ENCODE measurements at places on chromosomes 5 and 9.

DNA sequence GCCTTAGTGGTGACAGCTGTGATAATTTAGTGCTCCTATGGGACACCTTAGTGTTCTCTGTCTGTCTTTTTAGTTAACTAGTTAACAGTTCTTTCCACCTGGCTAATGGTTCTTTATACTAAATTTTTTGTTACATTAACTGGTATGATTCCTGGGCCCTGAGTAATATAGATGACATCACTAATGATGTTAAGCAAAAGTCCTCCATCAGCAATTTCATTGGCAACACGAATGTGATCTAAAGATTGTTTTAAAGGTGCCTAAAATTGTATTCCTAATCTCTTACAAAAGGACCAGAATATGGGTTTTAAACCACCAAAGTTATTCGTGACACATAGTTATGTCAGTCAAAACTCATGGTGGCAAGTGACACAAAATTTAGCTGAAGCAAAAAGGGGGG, 235.3 kb downstream of the TENT4A start:
- DNase-seq: no peak

DNA sequence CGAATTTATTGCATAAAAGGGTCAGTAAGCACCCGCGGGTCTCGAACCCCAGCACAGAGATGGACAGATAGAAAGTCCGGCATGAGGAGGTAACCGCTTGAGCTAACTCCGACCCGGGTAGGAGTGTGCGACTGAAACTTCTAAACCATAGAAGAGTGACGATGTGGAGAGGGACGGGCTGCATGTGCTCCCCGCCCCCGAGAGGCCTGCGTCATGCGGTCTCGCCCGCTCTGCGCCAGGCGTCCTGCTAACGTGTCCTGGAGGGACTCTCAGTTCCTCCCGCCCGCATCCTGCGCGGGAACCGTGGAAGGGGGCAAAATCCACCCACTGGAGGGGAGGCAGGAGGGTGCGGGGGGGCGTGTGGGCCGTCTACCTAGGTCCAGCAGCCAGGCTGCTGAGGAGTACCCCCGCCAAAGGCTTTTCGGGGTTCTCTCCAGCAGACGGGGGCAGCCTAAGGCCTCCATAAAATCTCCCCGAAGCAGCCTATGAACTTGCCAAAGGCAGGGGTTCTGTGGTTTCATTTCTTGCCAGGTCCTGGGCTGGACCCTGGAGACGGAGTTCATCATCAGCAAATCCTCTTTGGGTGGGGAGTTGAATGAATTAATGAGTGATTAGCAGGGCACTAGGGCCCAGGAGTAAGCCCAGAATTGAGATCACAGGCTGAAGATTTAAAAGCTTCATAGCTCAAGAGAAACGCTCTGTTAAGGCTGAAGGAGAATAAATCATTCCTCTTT, 51.9 kb downstream of the TGFBI start:
- DNase-seq: peak; percentile 39

- DNase-seq: no peak
These were observed 843 bp downstream of the BSPRY start for GRCh38 chr9:113350107-113350661.

DNA sequence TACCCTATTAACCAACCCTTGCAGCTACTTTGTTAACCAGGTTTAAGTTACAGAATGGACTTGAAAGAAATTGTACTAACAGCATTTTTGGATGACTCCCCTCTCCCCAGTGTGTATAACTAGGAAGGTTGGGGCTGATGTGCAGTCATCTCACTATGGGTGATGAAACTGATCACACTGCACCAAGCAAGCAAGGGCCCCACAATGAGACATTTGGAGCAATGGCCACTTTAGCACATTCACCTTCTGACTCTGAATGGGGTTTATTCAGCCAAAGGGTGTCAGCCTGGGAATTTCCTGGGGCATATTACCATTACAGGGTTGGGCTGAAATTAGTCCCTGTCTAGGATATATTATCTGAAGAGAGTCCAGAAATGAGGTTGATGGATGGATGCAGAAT, 18.7 kb upstream of the CYFIP2 start:
- DNase-seq: no peak

- DNase-seq: no peak
These were observed 383.5 kb downstream of the ARHGEF28 start for GRCh38 chr5:74009502-74009901.

- DNase-seq: no peak
These were observed 16.0 kb downstream of the FRRS1L start for GRCh38 chr9:109150925-109151545.

GRCh38 chr5:55768279-55768678, 30.4 kb downstream of the DDX4 start:
- DNase-seq: no peak

GRCh38 chr5:176810687-176811501, 535 bp downstream of the UNC5A start:
- DNase-seq: no peak

GRCh38 chr9:636931-637591, 204.4 kb upstream of the DMRT1 start:
- DNase-seq: no peak

- no peak for DNase-seq
These were observed 329.7 kb downstream of the CWC27 start for GRCh38 chr5:65098393-65098792.

- DNase-seq: no peak
These were observed 217.5 kb upstream of the OTULINL start for GRCh38 chr5:14364096-14364495.

DNA sequence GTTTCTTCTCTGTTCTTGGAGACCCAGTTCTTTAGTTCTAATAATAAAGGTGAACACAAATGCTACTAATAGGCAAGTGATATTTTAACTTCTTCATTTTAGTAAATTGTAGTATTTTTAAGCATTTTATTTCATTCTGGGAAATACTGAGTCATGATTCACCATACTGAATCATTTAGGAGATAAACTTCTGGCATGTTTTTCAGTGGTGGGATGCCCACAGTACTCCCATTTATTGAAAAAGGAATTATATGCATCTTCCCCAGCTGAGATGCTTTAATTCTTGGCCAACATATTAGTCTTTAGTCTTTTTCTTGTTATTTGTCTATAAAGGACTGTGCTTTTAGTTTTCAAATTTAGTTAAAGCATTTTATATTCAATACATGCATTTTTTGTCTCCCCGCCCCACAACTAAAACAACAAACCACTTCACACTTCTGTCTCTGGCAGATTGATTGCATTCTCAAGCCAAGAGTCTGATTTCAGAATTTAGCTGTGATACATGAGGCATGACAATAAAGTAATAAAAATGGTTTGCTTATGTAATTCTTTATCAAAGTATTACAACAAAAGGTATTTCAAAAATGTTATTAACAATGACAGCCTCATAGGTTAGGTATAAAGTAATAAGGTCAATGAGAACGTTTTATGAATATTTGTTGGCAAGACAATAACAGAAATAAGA, 125.2 kb upstream of the CDH18 start:
- no peak for DNase-seq

DNA sequence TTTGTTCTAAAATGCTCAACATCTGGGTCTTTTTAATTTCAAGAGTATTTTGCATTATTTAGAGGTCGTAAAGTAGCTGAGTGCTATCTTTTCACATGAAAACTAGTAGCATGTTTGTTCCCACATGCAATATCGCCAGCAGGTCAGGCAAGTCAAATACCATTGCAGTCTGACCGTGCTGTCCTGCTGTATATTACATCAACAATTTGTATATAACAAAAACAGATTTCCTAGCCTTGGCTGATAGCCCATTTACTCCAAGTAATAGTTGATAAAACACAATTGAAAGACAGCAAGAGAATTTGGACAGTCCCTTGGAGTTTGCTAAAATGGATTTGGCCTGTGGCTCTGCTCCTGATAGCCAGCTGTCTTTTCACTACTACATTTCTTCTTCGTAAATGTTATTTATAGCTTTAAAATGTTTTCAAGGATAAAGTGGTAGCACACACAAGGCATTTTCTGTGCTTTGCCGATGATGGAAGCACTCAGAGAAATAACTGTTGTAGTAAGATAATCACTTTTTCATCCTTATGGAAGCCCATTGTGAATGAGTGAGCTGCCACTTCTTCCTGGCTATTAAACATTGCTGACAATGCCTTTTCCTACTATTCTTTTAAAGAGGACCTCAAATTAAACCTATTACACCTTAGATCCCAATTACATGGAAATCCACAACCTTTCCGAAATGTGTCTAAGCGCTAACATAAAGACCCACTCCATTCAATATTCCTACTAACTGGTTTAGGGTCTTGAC, 992.1 kb downstream of the MAT2B start:
- no peak for DNase-seq

GRCh38 chr5:11261241-11261640, 500.2 kb upstream of the DAP start:
- no peak for DNase-seq

DNA sequence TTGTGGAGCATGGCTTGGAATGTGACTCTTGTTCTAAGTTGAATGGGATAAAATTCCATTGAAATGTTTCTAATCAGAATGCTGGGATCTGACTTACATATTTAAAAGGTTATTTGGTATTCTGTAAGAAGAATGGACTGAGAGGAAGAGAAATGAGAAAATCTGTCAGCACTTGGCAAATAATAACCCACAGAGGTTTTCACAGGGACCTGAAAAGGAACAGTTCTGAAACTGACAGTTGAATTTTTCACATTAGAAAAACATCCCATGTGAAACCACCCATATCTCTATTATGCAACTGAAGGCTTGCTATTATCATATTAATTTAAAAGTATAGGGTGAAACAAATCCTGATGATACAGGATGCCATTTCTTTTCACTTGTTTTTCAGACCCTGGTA, 302.7 kb downstream of the EPB41L4A start:
- DNase-seq: no peak

GRCh38 chr5:92471861-92472260, 1088.7 kb upstream of the ARRDC3 start:
- DNase-seq: no peak

DNA sequence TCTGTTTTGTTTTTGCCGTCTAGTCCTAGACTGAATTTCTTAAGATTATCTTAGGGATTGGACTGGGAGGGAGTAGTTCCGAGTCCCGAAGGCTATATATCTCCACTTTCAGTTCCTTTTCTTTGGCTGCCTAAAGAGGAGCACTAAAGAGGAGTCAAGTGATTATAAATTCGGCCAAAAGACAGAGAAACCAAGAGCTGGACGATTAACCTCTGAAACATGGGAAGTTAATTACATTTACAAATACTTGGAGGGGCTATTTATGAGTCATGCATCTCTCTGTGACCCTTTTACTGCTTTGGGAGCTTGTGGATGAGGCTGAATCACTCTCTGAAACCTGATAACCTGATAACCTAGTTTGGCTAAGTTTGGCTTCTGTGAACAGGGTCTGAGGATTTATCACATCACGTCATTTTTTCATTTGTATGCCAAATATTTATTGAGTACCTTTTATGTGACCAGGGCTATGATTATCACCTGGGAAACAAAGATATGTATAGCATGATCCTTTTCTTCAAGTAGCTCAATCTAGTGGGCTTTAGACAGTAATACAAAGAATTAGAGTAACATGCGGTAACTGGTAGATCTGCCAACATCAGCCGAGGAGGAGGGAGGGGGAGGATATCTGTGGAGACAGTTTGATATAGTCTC, 180.9 kb downstream of the CD180 start:
- DNase-seq: no peak

- DNase-seq: no peak
These were observed 137.6 kb upstream of the ZNF618 start for GRCh38 chr9:113738496-113738892.

DNA sequence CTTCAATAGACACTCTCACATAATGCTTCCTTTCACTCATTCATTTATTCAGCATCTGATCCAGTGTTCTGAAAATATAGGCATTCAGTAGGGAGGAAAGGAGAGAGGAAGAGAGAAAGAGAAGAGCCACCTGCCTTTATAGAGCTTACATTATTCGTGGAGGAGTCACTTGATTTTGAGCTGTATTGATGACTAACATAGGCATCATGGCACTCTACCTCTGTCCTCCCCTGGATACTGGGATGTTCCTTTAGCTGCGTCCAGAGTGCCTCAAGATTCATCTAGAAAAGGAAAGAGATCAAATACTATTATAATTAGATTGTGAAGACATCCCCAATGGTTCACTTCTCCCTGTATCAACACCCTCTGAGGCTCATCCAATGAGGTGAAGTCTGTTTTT, 345.1 kb downstream of the SPATA31D1 start:
- no peak for DNase-seq
